ENCODE measurements at places on chromosomes 3 and 15.

- peak; percentile 59 for DNase-seq
Measured at GRCh38 chr15:80403712-80404056, 498 bp upstream of the ARNT2 start.

DNA sequence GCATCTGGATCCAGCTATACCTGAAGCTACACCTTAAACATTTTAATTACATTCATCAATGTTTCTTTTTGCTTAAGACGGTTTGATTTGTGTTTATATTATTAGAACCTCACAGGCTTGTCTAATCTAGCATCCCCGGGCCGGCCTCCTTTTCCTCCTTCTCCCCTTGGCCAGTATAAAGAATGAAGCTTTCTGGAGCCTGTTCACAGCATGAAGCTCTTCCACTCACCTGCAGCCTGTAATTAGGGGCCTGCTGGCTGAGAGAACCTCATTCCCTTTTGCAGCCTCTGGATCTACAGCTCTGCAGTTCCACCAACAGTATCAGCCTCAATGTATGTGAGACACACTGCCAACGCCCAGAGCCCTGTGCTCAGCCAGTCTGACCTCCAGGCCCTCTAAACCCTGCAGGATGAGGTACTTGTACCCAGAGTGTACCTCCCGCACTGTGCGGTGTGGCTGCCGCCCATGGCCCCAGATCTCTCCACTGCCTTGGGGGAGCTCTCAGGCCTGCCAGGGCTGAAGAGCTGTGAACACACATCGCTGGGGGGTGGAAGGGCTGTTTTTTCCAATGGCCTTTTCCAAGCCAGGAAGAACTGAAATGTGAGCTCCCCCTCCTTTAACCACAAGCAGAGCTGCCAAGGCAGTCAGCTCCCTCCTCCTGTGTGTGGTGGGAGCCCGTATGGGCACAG is 114.7 kb upstream of the ALDH1A3 start:
- DNase-seq, result no peak

DNA sequence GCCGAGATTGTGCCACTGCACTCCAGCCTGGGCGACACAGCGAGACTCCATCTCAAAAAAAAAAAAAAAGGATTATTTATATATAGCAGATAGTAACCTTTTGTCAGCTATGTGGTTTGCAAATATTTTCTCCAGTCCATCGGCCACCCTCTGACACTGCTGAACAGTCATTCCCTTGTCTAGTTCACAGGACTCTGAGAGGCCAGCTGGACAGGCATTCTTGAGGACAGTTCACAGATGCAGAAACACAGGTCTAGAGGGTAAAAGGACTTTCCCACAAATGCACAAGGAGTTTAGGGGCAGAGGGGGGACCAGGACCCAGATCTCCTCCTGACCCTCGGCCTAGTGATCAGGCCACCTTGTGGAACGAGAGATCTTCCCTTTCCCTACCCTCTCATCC is 7.5 kb upstream of the TMEM40 start:
- no peak for DNase-seq

DNA sequence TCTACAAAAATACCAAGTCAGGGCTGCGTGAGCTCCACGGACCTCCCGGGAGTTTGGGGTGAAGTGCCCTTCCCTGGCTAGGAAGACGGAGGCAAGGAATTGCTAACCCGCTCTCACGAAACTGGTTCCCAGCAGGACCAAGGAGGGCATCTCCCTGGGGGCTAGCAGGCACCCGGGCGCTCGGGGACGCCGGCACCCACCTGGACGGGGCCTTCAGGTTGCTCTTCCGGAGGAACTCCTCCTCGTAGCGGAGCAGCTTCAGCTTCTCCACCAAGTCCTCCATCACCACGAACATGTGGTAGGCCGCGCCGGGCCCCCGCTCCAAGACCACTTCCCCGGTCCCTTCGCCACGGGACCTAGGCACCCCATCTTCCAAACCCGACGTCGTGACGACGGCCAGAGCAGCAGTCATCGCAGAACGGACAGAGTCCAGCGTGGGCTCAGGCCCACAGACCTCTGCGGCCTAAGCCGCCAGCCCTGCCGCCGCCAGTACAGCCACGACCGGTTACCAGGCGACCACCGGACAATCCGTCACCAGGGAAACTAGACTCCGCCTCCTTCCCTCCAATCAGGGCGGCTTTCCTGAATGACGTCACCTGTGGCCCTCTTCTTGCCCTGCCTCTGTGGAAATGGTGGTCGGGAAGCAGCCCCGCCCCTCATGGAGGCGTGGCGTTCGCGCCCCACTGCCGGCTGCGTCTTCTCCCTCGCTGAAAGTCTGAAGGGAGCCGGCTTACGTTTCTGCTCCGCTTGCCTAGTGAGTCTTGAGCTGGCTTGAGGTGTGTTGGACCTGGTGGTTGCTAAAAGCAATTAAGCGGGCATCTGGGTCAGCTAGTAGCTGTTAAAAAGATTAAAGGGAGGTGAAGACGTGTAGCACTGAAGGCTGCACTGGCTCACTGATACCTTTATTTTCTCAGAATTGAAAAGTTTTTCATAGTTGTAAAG is at the start of gene IFT57:
Gene IFT57, minus strand, starts transcription at position 514 of the 942 bp plus-strand sequence. Its CDS starts 102 bp downstream, at position 412.
- DNase-seq, result peak; percentile 99

DNA sequence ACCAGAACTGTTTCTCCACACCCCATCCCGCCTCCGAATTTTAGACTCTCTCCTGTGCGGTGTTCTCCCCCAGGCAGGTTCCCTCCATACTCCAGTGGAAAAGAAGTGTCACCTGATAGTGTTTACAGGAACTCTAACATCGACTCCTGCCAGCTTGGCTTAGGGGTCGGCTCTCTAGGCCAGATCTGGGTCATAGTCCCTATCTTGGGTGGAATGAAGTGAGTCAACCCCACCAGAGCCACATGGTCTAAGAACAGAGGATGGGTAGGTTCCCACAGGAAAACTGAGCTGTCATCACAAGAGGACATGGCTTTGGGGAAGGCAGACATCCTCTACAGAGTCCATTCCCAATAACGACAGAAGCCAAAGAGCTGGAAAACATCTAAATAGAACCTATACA is 5.9 kb downstream of the BCL2L10 start:
- no peak for DNase-seq

- no peak for DNase-seq
Measured at GRCh38 chr3:33438881-33439545, 1.2 kb downstream of the UBP1 start.

DNA sequence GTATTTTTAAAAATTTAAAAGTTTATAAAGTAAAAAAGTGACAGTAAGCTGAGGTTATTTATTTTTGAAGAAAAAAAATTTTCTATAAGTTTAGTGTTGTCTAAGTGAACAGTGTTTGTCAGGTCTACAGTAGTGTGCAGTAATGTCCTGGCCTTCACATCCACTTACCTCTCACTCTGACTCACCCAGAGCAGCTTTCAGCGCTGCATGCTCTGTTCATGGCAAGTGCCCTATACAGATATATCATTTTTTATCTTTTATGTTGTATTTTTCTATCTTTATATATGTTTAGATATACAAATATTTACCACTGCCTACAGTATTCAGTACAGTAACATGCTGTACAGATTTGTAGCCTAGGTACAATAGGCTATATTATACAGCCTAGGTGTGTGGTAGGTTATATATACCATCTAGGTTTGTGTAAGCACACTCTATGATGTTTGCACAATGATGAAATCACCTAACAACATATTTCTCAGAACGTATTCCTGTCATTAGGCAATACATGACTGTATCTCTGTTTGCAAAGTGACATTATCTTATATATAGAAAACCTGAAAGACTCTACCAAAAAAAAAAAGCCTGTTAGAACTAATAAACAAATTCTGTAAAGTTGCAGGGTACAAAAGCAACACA is 75.9 kb upstream of the TMC3 start:
- DNase-seq, result no peak

GRCh38 chr3:67458408-67458807 is 196.0 kb downstream of the SUCLG2 start:
- DNase-seq, result no peak

GRCh38 chr3:185959609-185960521 is 22.1 kb upstream of the TRA2B start:
- no peak for DNase-seq

DNA sequence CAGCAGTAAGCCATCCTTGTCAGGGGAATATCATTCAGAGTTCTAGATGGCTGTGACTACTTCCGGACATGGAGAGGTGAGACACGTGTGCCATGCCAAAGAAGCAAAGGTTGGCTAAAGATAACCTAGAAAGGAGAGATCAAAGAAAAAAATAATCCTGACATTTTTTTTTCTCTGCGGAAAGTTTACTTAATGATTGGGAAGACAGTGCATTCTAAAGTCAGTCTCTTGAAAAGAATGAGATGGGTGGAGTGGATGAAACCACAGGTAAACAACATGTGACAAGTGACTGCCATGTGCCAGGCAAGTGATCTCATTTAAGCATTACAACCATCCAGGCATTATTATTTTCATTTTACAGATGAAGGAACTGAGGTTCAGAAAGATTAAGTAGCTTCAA is 436.6 kb downstream of the SOX2 start:
- no peak for DNase-seq

DNA sequence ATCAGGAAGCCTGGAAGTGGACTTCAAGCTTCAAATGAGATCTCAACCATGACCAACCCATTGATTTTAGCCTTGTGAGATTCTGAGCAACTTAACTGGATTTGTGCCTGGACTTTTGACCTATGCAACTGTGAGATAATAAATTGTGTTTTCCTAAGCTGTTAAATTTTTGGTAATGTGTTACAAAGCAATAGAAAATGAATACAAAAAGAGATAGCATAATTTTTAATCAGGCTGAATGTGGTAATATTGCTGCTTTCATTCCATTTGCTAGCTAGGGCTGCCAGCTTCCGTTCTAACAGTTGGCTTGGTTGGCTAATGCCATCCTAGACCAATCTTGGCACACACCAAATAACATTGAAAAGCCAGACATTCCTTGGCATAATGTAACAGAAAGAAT is 12.2 kb downstream of the PROS1 start:
- no peak for DNase-seq

DNA sequence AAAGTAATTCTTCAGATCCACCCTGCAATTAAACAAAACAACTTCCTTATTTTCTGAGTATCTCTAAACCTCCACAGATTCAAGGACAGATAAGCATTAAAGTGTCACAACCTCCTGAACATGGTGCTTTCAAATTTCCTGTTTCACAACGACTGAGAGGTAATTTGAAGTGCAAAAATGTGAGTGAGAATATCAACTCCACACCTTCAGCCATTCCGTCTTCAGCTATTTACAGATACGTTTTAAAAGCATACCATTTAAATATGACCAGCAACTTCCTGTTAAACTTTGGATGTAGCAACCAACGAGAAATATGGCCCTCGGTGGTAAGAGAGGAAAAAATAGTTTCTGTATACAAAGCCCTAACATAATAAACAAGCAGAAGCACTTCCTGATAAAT is 32.1 kb upstream of the PCSK6 start:
- DNase-seq, result no peak

GRCh38 chr3:72097053-72097452 is 312.1 kb upstream of the PROK2 start:
- DNase-seq, result no peak

DNA sequence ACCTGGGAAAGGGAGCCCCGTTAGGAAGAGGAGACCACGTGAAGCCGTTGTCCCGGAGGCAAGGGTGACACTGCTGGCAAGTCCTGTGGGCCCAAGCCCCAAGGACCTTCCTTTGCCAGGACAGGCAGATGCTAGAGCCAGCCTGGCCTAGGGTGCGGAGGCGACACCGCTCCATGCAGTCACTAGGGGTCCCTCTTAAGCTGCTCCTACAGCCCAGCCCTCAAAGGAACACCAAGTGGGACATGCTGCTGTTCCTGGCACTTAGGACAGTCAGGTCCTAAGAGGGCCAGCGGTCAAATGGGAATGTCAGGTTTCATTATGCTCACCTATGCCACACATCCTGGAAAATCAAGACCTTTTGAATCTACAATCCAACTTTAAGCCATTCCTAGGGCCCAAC is 59.7 kb downstream of the RPN1 start:
- no peak for DNase-seq

DNA sequence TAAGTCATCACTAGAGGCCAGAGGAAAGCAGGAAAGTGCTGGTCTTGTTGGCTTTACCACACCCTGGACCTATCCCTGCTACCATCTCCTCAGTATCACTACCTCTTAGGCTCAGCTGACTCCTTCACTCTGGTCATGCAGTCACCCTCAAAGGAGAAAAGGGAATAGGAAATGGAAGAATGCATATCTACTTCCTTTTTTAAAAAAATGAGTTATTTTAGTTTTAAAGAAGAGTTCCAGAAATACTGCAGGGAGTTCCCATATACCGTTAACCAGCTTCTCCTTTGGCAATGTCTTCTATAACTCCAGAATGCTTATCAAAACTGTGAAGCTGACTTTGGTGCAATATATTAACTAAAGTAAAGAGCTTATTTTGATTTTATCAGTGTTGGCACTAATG is 688.6 kb downstream of the DIPK2A start:
- DNase-seq, result no peak

- no peak for DNase-seq
Measured at GRCh38 chr3:171242951-171243350, 216.4 kb upstream of the SLC2A2 start.

DNA sequence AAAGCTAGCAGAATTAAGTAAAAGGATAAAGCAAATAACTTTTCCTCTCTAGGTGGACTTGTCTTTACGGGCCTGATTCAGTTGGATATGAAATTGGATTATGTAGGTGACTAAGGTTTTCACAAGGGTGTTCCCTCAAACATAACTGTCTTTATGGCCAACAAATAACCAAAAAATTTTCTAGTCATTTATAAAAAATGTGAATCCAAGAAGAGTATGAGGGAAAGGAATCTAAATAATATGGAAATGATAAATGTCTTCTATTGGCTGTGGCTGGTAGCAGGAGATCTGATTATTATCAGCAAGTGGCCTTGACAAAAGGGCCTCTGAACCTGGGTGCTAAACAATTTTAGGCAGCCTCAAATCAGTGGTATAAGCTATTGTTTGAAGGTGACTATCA is 594.0 kb upstream of the UBE2E2 start:
- DNase-seq, result no peak

DNA sequence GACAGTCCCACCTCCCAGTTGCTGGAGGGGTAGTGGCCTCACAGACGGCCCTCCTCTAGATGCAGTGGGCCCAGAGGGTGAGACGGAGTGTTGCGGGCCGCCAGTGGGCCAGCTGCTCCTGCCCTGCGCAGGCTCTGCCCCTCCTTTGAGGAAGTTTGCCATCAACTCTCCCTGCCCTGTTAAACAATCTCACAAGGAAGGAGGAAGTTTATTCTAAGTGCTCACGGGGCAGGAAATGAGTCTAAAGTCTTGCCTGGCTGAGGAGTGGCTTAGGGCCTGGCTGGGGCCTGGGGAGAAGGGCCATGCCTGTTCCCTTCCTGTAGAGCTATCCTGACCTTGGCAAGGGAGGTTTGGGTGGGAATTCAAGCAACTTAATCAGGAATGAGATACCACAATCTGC is at the start of gene FAM3D:
Gene FAM3D, minus strand, starts transcription at position 92 of the 400 bp plus-strand sequence. CDS start 11,211 bp downstream, outside the sequence.
- DNase-seq, result no peak

DNA sequence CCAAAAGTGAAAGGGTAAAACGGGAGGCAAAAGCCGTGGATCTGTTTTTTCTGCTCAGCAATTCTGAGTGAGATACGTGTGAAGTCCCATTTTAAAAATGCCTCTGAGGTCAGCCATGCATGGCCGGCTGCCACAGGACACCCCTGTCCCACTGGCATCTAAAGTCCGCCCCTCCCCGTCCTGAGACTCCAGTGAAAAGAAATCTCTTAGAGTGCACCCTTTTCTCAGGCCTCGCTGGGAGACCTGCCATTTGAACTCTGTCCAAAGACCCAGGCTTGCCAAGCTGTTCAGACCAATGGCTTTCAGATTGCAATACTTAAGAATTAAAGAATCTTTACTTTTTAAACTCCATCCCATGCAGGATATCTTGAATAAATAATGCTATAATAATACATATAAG is 61.0 kb upstream of the SLC24A5 start:
- peak; percentile 41 for DNase-seq
